ENCODE measurements at places on chromosomes 2 and 18.
A peak's percentile ranks its signal among the peaks of the same experiment; 100 is the strongest.

DNA sequence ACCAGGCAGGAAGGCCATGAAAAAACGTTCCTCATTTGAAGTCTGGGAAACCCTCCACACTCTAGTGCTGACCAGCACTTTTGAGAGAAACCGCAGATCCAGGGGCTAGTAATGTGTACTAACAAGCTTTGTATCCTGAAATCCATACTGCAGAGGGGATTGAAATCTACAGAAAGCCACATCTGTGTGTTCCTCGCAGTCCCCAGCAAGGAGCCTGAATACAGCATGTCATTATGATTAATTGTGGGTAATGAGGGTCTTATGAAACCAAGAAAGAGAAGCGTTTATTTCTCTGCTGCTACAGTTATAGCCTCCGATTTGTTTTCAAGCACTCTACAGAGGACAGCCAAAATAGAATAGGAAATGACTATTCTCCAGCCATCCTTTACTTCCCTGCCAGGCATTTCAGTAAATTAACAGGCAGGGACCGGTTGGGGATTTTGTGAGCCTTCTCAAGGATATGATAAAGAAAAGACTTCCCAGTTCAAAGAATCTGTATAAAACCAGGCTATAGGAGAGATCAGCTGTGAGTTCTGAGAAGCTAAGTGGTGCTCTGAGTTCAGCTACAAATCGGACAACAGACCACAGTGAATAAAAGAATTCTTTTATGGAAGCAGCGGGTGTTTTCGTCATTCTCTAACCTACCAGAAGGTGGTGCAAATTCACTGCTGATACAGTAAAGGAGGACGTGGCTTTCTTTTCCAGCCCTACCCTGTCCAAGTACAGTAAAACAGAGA, 133.4 kb downstream of the INSIG2 start:
- DNase-seq = no peak

DNA sequence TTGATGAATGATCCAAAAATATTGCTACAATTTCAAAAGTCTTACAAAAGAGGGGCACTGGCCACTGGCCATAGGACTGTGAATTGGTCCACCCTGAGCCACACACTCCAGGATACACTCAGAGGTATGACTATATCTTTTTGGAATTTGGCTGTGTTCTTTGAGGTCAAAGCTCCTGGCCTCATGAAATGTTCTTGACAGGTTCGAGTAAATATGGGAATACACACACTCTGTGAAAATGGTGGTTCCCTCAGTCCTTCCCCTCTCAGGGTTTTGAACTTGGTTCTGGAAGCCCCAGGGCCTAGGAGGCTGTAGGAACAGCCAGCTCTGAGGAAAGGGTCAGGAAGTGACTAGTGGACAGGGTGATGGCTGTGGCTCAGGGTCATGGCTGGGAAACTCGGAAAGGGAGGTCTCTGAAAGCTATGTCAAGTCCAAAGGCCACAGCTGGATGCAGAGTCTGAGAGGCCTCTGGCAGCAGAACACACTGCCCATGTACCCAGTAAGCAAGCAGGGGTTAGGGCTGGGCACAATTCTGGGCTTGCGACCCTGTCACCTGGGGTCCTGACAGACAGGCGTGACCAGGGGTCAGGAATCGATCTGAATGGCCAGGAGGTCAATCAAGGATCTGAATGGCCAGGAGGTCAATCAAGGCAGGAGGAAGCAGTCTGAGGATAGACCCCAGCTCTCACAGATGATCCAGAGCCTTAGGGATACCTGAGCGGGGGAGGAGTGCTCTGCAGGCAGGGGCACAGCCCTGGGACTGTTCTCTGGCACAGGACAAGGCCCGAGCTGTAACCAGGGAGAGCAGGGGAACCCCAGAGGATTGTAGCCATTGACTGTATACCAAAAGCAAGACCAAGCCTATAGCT, 223.4 kb upstream of the SMAD2 start:
- DNase-seq = no peak

DNA sequence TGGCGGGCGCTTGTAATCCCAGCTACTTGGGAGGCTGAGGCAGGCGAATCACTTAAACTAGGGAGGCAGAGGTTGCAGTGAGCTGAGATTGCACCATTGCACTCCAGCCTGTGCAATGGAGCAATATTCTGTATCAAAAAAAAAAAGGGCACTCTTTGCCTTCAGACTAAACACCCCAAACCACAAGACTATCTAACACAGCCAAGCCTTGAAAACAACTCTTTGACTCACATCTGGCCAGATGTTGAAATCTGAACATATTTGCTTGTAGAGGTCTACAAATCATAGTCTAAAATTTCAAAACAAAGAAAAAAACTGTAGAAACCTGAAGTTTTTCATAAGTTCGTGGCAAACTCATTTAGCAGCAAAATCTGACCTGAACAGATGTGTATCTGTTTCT, 94.9 kb downstream of the FAM161A start:
- DNase-seq = no peak

DNA sequence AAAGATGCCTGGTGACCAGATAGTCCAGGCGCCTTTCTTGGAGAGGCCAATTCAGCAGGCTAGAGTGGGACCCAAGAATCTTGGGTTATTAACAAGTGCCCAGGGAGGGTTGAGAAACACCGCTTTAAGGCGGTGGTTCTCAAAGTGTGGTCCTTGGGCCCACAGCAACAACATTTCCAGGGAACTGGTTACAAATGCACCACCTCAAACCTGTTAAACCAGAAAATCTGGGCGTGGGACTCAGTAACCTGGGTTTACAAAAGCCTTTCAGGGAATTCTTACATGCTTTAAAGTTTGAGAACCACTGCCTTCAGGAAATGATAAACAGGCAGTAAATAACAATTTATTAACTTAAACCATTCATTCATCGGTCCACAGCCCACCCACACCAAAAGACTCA, 92.5 kb downstream of the SP3 start:
- no peak for DNase-seq

GRCh38 chr2:137842430-137842829, 121.8 kb upstream of the HNMT start:
- no peak for DNase-seq

DNA sequence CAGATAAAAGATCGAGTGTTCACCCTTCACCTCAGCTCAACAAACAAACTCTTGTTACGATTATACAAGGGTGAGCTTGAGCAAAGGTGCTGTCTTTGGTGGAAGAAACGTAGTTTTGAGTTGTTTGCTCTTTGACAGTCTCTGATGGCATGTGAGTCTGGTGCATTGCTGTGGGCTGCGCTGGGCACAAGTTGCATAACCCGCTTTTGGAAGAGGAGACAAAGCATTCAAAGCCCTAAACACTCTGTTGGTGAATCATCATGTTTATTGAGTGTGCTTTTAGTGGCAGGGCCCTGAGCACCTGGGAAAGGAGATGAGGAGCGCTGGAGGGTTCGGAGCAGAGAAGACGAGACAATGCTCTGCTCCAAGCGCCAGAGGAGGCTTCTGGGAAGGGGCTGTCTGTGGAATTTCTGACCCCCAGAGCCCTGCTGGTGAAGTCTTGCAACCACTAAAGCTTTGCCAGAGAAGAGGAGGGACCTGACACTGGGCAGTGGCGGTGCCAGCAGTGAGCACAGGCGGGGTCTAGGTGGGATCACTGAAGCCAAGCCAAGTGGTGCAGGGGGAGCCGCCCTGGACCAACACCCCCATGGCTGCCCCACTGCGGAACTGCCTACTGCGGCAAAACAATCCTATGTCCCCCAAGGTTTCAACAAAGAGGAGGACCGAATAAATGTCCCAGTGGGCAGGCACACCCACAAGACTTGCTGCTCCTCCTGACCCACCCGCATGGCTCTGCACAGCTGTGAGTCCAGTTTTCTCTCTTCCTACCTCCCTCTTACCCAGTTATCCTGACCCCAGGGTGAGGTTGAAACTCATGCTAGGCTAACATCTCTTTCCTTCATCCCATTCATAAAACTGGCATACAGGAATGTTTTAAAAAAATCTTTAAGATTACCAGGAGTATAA, 64.0 kb downstream of the TNFRSF11A start:
- no peak for DNase-seq

GRCh38 chr18:42544901-42545300, 570.6 kb downstream of the RIT2 start:
- no peak for DNase-seq

DNA sequence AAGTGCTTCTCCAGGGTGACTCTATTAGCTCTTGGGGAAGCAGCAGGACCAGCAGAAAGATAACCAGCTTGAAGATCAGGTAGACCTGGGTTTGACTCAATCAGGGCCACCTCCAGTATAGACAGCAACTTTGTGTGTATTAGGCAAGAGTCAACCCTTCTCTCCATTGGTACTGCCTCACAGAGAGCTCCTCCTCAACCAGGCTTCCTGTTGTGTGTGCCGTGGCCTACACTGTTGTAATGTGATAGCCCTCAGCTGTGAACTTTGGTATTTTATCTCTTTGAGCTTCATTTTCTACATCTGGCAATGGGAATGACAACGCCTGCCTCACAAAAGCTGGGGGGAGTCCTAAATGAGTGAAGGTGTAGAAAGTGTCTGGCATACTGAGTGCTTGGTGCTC, 17.0 kb upstream of the MAP3K20 start:
- DNase-seq = no peak

DNA sequence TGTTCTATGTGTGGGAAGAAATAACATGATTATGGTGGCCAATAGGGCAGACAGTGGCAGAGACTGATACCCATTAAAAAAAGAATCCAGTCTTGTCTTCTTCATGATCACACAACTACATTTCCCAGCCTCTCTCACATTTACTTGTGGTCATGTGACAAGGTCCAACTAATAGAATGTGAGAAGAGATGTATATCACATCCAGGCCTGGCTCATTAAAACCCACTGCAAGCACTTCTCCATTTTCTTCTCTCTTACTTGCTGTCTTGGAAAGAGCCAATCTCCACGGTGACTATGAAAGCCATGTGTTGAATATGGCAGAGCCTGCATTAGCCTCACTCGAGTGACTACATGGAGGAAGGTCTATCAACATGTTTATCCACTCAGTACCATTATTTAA, 306.2 kb upstream of the ZEB2 start:
- DNase-seq = no peak

DNA sequence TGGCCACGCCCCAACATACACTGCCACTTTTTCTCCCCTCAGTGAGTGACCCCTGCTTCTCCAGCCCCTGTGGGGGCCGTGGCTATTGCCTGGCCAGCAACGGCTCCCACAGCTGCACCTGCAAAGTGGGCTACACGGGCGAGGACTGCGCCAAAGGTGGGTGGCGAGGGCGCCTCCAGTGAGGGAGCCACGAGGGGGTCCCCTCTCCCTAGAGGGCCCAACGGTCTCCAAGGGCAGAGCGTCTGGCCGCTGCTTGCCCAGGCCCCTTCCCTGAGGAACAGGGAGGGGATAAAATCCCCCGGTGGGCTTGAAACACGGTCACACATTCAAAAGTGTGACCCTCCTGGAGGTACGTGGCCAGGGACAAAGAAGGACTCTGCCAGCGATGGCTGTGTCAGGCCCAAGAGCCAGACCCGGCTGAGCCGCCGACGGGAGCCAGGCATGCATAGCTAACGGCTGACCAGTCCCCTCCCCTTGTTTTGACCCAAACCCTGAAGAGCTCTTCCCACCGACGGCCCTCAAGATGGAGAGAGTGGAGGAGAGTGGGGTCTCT, 37.2 kb downstream of the MTERF4 start:
- DNase-seq = no peak

GRCh38 chr2:240326246-240326645, 109.2 kb upstream of the GPC1 start:
- DNase-seq = no peak

GRCh38 chr2:158412206-158412605, 44.3 kb downstream of the CCDC148 start:
- no peak for DNase-seq

DNA sequence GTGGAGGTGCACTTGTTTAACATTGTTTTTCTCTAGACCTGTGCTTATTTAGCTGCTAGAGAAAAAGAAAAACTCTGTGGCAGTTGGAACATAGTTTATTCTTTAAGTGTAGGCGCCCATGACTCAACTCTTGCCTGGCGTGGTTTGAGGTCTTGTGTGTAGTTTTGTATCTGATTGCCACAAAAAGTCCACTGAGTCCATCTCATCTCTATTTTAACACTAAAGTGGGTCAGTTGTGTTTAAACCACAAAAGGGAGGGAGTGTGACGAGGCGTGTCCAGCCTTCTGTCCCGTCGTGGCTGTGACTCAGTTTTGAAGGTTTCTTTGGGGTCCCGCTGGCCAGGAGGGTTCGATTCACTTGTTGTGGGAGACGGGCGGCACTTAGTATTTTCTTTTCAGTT, 15.3 kb upstream of the UGT1A9 start:
- DNase-seq = no peak

DNA sequence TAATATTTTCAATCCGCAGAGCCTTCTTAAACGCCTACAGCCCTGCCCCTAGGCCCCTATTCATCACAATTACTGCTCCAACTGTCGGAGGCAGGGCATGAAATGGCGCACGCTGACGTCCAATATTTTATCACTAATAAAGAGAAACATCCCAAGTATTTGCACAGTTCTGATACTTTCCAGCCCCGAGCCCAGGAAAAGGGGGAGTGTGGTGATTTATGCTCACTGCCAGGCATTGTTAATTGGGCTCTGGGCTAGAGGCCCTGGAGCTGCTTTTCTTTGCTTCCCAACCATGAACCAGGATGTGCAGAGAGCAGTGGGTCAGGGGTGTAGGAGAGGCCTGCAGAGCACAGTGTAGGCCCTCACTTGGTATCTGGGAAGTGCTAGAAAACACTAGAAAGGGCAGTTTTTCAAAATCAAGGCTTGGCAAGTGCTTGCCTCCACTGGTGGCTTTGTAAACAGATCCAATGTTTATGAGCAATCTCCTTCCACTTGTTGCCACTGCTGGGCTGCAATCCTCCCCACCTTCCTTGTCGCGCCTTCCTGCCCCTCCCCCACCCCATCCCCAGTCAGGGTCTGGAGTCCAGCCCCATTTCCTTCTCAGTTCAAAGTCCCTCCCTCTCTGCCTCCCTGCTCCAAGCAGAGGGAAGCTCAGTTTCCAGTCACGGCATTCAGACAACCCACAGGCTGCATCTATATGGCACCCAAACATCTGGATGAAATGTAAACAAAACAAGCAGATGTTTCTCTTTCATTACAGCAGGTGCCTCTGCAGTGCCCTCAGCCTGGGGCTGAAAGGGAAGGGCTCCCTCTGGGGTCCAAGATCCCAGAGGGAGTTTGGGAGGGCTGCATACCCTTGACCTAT, 83.9 kb upstream of the PKDCC start:
- DNase-seq = no peak

GRCh38 chr2:230849633-230850357, 14.9 kb upstream of the ITM2C start:
- peak; percentile 59 for DNase-seq

GRCh38 chr2:133518700-133519344, 49.4 kb downstream of the NCKAP5 start:
- DNase-seq = no peak

GRCh38 chr18:6994771-6995430, 122.7 kb downstream of the LAMA1 start:
- DNase-seq = no peak

- DNase-seq = no peak
These were observed 16.8 kb downstream of the IL37 start for GRCh38 chr2:112927745-112928144.

DNA sequence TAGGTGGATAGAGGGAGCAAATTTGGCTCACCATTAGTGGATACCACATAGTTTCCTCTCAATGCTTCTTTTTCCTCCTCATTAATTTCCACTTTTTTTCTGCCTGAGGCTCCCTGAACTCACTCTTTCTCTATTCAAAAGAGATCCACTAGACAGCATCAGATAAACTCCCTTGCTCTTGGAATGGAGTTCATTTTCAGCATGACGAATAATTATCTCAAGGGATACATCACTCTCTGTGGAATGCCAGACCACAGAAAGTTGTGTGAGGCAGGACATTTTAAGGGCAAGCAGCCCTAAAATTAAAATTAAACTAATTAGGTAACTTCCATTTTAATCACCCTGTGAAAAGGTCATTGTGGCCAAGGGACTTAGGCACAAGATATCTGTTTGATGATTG, 1920.1 kb upstream of the CELF4 start:
- DNase-seq = no peak

GRCh38 chr2:16687955-16688354, 22.3 kb upstream of the CYRIA start:
- DNase-seq = no peak

All from stimulated activated CD8-positive, alpha-beta memory T cell treated with anti-CD3 and anti-CD28 coated beads, Interleukin-4, amount 100 ng/mL, for 24 hours (primary cell).